ENCODE measurements at places on chromosomes 16 and 17. TPM values are rescaled to one million over a fixed set of nuclear protein-coding genes. Genes with fewer than 3 reads are reported as not detected.

KRTAP4-5 gene
- not detected for total RNA-seq

CDRT15L2 gene
- not detected for total RNA-seq

ZNF750 gene
- not detected for total RNA-seq

ZNF594 gene
- 30.5 TPM for total RNA-seq

MT1M gene
- not detected for total RNA-seq

KRT222 gene
- 17.6 TPM for total RNA-seq

TBC1D3B gene
- total RNA-seq = 3.3 TPM

CHST4 gene
- not detected for total RNA-seq

Data from cerebellum (tissue), 4 donors.